ENCODE measurements at places on chromosomes 11 and 22.

DNA sequence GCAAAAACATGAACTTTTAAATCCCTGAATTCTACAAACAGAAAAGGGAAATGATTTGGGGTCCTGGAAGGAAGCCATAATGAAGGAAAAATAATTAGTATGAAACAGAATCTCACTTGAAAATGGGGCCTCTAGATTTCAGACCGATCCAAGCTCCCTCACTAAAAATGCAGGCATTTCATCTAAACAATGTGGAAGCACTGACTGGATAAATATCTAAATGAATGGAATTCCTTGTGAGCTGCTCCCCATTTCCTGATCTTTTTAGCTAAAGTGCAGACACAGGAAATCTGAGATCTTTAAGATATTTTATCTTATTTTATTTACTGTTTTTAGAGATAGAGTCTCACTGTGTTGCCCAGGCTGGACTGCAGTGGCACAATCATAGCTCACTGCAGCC is 1255.8 kb downstream of the LRRC4C start:
- DNase-seq = no peak

- no peak for DNase-seq
Measured at GRCh38 chr11:102553835-102554282, 23.3 kb upstream of the MMP7 start.

GRCh38 chr11:103985041-103985440 is 51.4 kb upstream of the DDI1 start:
- no peak for DNase-seq

DNA sequence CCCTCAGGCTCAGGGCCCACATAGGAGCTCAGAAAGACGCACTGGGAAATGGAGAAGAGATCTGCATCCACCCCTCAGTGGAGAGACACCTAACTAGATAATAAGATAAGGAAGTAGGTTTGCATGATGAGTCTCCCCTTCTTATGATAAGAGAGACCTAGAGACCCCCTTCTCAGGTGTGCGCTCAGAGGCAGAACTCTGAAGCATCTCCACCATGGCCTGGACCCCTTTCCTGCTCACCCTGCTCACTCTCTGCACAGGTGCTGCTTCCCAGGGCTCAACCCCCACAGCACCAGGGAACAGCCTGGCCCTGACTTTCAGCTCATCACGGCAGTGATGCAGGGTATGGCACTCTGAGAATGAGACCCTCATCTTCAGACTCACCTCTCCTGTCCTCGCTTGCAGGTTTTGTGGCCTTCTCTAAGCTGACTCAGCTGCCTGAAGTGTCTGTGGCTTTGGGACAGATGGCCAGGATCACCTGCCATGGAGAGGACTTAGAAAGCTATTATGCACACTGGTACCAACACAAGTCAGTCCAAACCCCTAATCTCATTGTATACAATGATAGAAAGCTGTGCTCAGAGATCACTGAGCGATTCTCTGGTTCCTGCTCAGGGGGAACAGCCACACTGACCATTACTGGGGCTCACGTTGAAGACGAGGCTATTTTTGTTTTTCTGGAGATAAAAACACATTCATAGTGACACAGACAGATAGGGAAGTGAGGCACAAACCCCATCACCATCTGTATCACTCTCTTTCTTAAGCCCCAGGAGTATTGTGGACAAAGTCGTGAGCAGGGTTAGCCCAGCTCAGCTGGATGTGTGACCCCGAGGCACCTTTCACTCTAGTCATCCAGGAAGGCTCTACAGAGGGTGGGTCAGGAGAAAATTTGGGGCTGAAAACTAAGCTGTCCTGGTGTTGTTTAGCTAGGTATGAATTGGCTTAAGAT is 29.7 kb upstream of the IGLL5 start:
- DNase-seq = no peak

DNA sequence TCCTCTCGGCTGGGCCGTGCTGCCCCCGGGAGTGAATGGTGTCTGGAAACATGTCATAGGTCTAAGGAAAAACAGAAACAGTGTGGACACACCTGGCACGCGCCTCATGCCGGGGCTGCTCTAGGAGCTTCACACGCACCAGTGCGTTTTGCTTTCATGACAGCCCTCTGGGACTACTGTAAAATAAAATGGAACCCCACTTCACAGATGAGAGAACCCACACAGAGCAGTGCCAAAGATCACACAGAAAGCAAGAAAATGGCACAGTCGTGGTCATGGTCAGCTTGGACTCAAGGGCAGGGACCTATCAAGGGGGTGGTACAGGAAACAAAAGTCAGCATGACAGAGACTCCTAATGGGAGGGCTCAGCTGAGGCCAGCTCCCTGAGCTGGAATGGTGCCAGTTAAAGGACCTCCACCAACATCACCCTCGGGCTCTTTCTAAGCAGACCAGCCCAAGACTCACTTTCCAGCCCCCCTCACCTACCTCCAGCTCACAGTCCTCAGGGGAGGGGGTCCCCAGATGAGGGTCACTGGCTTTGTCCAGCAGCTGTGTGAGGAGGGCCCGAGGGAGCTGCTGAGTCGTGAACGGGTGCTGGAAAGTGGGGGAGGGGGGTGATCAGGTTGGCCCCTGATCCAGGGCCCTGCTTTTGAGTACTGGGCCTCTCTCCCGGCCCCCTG is 3.3 kb downstream of the MAP4K2 start:
- DNase-seq = no peak
